ENCODE measurements at places on chromosomes 4 and X.

- peak; percentile 14 for DNase-seq
- H3K4me3 ChIP-seq = no peak overlapping the region
- H3K36me3 ChIP-seq = peaks cover 7% of the 10 kb centered on the region
- no peaks in the 10 kb centered on the region for H3K27me3 ChIP-seq
- H3K27ac ChIP-seq = no peak overlapping the region
- H3K4me1 ChIP-seq = no peaks in the 10 kb centered on the region
These were observed 5.8 kb downstream of the LAS1L start for GRCh38 chrX:65528705-65529340.

GRCh38 chr4:132123870-132124623 lies 1025.0 kb upstream of the PCDH10 start:
- H3K4me1 ChIP-seq = no peaks in the 10 kb centered on the region
- no peak overlapping the region for H3K4me3 ChIP-seq
- no peak overlapping the region for H3K27ac ChIP-seq
- H3K27me3 ChIP-seq = no peaks in the 10 kb centered on the region
- no peak for DNase-seq
- H3K36me3 ChIP-seq = no peaks in the 10 kb centered on the region

- H3K36me3 ChIP-seq = no peaks in the 10 kb centered on the region
- H3K27ac ChIP-seq = no peak overlapping the region
- H3K4me3 ChIP-seq = no peak overlapping the region
- no peak for DNase-seq
- H3K27me3 ChIP-seq = no peaks in the 10 kb centered on the region
These were observed 186.3 kb downstream of the SLC7A11 start for GRCh38 chr4:138055890-138056289.

GRCh38 chrX:115581759-115582615 lies 21.0 kb downstream of the PLS3 start:
- no peaks in the 10 kb centered on the region for H3K36me3 ChIP-seq
- H3K27ac ChIP-seq = no peak overlapping the region
- H3K4me1 ChIP-seq = no peaks in the 10 kb centered on the region
- DNase-seq = no peak
- no peak overlapping the region for H3K4me3 ChIP-seq

- H3K27me3 ChIP-seq = peaks cover 41% of the 10 kb centered on the region
- H3K4me1 ChIP-seq = no peaks in the 10 kb centered on the region
- H3K4me3 ChIP-seq = no peak overlapping the region
- H3K27ac ChIP-seq = no peak overlapping the region
These were observed 8.4 kb upstream of the MSX1 start for GRCh38 chr4:4851081-4851480.

DNA sequence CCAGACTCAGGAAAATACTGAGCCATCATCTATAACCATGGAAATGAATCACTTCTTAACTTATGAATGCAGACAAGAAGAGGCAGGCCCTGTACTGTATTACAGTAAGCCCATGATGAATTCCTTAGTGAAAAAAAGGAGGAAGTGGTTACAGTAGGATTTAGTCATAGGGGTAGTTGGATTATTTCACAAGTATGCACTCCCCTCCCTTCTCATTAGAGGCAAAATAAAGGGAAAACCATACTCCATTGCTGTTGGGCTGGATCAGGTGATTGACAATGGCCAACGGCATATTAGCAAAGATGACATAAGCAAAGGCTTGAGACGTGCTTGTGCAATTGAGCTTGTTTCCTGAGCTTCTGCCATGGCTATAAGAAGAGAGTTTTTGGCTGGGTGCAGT lies 181.1 kb upstream of the PRPS2 start:
- H3K4me3 ChIP-seq = no peak overlapping the region
- DNase-seq = no peak
- no peaks in the 10 kb centered on the region for H3K27me3 ChIP-seq
- H3K27ac ChIP-seq = no peak overlapping the region
- H3K4me1 ChIP-seq = no peaks in the 10 kb centered on the region

DNA sequence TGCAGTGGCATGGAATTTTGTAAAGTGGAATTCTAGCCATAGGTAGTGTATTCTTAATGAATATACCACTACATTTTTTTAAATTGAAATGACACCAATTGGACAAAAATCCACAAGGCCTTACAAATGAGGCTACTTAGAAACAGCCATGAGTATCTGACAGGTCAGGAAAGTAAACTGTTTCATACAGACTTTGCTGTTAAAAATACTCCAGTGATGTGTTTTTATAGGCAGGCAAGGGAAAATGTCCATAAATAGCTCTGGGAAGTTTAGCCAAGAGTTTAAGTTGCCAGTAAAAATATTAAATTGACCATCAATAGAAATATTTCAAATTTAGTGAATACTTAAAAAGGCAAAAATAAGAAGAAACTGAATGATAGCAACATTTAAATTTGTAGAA lies 41.8 kb upstream of the PDLIM5 start:
- H3K4me3 ChIP-seq = no peak overlapping the region
- no peaks in the 10 kb centered on the region for H3K27me3 ChIP-seq
- no peaks in the 10 kb centered on the region for H3K4me1 ChIP-seq
- no peak overlapping the region for H3K27ac ChIP-seq

DNA sequence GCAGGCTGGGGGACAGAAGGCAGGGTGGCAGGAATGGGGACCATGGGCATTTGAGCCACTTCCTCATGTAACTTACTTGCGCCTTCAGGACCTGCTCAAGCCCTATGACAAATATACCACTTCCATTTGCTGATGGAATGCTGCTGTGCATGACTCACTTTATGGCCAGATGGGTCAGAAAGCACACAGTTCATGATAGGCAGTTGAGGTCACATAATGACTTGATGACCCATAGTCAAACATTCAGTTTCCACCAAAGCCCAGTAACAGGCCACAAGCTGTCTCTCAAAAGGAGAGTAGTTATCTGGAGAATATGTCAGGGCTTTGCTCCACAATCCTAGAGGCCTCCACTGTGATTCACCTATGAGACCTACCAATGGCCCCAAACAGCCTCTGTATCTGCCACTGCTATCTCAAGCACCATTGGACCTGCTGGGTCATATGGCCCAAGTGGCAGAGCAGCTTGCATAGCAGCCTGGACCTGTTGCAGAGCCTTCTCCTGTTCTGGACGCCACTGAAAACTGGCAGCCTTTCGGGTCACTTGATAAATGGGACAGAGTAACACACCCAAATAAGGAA lies 5.3 kb upstream of the PAPSS1 start:
- H3K27me3 ChIP-seq = no peaks in the 10 kb centered on the region
- H3K36me3 ChIP-seq = no peaks in the 10 kb centered on the region
- no peak overlapping the region for H3K4me3 ChIP-seq
- DNase-seq = no peak

DNA sequence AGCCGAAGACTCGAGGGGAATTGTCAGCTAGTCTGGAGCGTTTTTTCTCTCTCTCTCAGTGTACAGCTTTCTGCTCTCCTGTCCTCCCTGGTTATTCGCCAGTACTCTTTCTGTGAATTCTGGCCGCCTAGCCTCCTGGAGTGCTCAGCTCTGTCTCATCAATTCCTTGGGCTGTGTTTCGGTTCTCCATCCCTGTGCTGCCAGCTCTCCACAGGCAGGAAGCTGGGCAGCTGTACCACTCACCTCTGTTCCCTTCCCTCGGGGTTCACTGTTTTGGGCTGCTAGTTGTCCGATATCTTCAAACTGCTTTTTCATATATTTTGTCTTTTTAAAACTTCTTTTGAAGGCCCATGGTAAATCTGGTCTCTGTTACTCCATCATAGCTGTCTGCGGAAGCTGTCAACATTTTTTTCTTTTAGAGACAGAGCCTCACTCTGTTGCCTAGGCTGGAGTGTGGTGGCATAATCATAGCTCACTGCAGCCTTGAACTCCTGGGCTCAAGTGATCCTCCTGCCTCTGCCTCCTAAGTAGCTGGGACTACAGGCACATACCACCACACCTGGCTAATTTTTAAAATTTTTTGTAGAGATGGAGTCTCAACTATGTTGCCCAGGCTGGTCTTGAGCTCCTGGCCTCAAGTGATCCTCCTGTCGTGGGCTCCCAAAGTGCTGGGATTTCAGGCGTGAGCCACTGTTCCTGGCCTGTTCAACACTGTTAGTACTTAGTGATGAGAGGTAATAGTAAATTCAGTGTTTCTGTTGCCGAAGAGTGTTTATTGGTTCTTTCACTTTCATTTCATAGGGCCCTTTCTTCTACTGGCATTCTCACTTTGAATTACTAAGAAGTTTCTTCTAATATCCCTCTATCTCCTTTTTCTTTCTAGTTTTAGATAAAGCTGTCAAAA lies 18.6 kb downstream of the ZCCHC4 start:
- H3K4me1 ChIP-seq = no peaks in the 10 kb centered on the region
- H3K4me3 ChIP-seq = no peak overlapping the region
- no peak for DNase-seq
- H3K36me3 ChIP-seq = no peaks in the 10 kb centered on the region
- no peak overlapping the region for H3K27ac ChIP-seq

- peak overlapping the region; percentile 71 for H3K27ac ChIP-seq
- DNase-seq = no peak
- no peaks in the 10 kb centered on the region for H3K27me3 ChIP-seq
- no peaks in the 10 kb centered on the region for H3K4me1 ChIP-seq
- peak overlapping the region; percentile 81 for H3K4me3 ChIP-seq
- no peaks in the 10 kb centered on the region for H3K36me3 ChIP-seq
These were observed 92.6 kb upstream of the MAPK10 start for GRCh38 chr4:86452422-86452891.

DNA sequence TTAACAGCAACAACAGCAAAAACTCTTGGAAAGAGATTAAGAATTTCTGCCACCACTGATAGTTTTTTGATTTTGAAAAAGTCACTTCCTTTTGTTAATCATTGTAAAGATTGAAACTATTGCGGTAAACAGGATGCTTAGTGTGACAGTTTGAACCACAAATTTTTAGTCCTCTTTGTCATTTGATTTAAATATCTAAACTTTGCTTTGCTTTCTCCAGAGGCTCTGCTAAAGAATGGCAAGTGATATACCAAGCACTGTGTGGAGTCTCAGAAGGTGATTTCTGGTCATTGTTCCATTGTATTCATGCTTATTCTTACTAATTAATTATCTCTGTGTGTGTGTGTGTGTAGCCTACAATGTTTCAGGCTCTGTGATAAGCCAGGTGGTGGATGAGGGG lies 155.6 kb downstream of the BMPR1B start:
- no peak for DNase-seq
- H3K27me3 ChIP-seq = no peaks in the 10 kb centered on the region
- H3K4me1 ChIP-seq = no peaks in the 10 kb centered on the region

- no peaks in the 10 kb centered on the region for H3K27me3 ChIP-seq
- no peaks in the 10 kb centered on the region for H3K36me3 ChIP-seq
- no peak overlapping the region for H3K4me3 ChIP-seq
- peaks cover 13% of the 10 kb centered on the region for H3K4me1 ChIP-seq
- DNase-seq = no peak
- H3K27ac ChIP-seq = no peak overlapping the region
These were observed 74.8 kb downstream of the WWC2 start for GRCh38 chr4:183173580-183174526.

DNA sequence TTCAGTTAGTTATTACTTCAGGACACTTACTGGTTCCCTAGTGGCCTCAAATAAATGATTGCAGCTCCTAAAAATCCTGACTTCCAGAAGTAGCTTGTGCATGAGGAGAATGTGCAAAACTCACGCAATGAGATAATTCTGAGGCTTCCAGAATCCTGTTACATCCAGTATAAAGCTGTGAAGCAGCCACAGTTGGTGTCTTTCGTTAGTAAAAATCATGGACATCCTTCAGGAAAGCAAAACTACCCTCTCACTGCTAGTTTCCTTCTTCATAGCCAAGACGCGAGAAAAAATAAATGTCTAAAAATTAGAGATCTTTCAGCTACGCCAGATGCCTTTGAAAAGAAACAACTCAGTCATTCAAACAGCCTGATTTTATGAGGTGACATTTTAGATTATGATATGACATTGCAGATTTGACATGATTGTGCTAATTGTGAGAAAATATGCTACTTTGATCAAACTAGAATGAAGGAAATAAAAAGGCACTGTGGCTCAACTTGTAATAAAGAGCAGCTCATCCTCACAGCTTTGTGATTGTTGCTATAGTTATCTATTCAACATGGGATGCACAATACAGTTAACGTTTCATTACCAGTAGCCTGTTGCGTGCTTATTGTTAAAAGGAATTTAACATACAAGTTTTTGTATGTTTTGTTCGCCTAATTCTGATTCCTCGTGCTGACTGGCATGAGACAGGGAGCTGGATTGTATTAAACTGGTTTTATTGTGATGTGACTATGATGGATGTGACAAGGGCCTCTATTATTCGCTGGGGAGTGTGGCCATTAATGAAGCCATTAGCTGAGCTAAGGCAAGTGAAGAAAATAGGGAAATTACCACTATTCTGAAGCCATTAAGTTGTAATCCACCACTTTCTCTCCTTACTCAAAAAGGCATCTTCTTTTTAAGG lies 40.5 kb downstream of the AFF2 start:
- no peaks in the 10 kb centered on the region for H3K27me3 ChIP-seq
- H3K4me1 ChIP-seq = no peaks in the 10 kb centered on the region
- H3K36me3 ChIP-seq = no peaks in the 10 kb centered on the region
- no peak overlapping the region for H3K27ac ChIP-seq
- H3K4me3 ChIP-seq = no peak overlapping the region
- DNase-seq = no peak

DNA sequence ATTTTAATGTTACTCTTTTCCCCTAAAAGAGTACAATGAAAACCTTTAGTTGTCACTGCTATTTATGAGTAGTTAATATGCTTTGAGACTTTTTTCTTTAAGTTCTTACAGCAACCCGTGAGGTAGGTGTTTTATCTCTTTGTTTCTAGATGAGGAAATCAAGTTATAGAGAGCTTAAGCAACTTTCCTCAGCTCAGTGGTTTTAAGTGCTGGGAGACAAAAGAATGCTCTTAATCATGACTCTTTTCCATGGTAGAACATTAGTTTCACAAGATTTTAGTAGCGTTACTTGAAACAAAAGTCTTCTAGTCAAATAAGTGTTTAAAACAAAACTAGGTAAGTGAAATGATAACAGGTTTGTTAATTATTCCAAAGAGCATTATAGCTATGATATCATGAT lies 354.7 kb upstream of the PITX2 start:
- no peak overlapping the region for H3K27ac ChIP-seq
- no peaks in the 10 kb centered on the region for H3K36me3 ChIP-seq
- H3K27me3 ChIP-seq = no peaks in the 10 kb centered on the region

DNA sequence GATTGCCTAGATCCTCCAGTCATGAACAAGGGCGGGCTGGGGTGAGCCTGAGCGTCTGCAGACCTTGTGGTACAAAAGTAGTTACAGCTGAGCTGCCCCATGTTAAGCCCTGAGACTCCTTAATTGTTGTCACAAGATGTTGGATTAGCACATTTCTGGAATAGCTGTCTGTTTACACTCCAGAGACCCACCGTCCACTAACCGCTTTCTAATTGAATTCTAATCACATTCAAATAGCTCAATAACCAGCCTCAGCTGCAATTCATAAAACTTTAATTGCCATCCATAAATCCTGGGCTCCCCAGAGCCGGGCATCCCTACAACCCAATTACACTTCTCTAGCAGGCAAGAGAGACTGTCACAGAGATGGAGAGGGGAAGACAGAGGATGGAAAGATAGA lies 1.6 kb upstream of the GSX2 start:
- peaks cover 5% of the 10 kb centered on the region for H3K4me1 ChIP-seq
- H3K4me3 ChIP-seq = no peak overlapping the region
- no peak overlapping the region for H3K27ac ChIP-seq
- no peak for DNase-seq

- H3K4me3 ChIP-seq = peak overlapping the region; percentile 2
- no peaks in the 10 kb centered on the region for H3K4me1 ChIP-seq
- H3K36me3 ChIP-seq = no peaks in the 10 kb centered on the region
- H3K27ac ChIP-seq = no peak overlapping the region
- no peak for DNase-seq
These were observed 67.4 kb upstream of the CPEB2 start for GRCh38 chr4:14934704-14935390.

GRCh38 chr4:184712322-184712721 lies 21.6 kb downstream of the CENPU start:
- no peaks in the 10 kb centered on the region for H3K4me1 ChIP-seq
- H3K27me3 ChIP-seq = no peaks in the 10 kb centered on the region
- H3K4me3 ChIP-seq = no peak overlapping the region
- no peaks in the 10 kb centered on the region for H3K36me3 ChIP-seq

Data from kidney (tissue), 22 donors.